BJ (cell line): ENCODE measurements at places on chromosomes 7 and 10. TPM values are rescaled to one million over a fixed set of nuclear protein-coding genes. Genes with fewer than 3 reads are reported as not detected.

- no peak for DNase-seq
Measured at GRCh38 chr7:157077986-157078644, 60.6 kb upstream of the UBE3C start.

DNA sequence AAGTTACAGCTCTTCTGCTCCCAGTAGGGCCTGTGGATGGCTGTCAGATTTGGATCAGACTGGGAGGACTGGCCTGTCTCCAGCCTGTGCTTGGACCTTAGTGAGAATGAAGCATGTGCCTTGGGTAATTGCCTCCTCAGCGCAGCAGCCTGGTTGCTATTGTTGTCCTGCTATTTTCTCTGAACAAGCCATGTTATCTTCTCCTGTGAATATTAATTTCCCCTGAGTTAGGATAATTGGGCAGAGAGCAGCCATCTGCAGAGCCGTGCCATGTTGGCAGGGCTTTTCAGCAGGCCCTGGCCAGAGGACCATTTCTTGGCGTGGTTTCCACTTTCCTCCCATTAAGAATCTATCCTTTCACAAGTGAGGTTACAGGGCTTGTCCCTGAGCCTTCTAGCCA lies 497.3 kb downstream of the SORCS3 start:
- no peak for DNase-seq

- no peak for DNase-seq
Measured at GRCh38 chr7:515628-516027, 4.0 kb downstream of the PDGFA start.

- no peak for DNase-seq
Measured at GRCh38 chr10:92638037-92638436, 45.1 kb downstream of the KIF11 start.

- no peak for DNase-seq
Measured at GRCh38 chr7:28292834-28293526, 112.4 kb upstream of the JAZF1 start.

- no peak for DNase-seq
Measured at GRCh38 chr7:48109848-48110663, 21.0 kb downstream of the UPP1 start.

DNA sequence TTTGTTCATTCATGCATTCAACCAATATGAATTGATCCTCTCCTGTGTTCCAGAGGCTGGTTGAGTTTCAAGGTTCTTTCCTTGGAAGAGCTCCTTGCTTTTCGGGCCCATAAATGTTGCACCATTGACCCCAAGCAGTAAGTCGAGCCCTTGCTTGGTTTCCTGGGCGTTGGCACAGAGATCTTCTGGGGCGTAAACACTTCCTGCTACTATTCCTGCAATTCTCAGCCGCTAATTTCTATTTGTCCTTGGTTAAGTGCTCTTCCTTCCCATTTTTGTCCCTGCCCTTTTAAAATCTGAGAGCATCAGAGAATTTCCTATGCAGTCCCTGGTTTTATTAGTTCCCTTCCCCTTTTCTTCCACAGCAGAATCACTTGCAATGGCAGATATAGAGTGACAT lies 44.1 kb upstream of the ADRB1 start:
- DNase-seq, result no peak

- DNase-seq, result no peak
Measured at GRCh38 chr10:85446827-85447226, 919.8 kb downstream of the GRID1 start.

DNA sequence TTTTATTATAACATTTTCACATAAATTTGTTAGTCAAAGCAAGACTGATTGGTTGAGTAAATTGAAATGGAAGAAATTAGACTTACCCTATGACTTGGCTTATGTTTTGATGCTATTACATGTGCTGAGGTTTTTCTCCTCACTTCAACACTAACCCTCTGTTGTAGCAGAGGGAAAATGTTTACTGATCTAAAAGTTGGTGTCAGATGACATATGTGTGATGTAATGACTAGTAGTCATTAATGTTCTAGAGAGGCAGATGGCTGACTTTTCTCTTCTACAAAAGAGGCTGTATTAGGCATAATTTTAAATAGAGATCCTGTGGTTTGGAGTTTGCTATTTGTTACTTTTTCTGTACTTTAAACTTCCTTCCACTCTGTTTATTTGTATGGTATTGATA lies 266.0 kb downstream of the BBS9 start:
- no peak for DNase-seq

GRCh38 chr7:80537091-80537490 lies 25.2 kb upstream of the GNAT3 start:
- DNase-seq, result no peak

- DNase-seq, result no peak
Measured at GRCh38 chr10:110724937-110725336, 80.8 kb downstream of the RBM20 start.

- no peak for DNase-seq
Measured at GRCh38 chr10:79384773-79385391, 37.6 kb downstream of the PPIF start.

DNA sequence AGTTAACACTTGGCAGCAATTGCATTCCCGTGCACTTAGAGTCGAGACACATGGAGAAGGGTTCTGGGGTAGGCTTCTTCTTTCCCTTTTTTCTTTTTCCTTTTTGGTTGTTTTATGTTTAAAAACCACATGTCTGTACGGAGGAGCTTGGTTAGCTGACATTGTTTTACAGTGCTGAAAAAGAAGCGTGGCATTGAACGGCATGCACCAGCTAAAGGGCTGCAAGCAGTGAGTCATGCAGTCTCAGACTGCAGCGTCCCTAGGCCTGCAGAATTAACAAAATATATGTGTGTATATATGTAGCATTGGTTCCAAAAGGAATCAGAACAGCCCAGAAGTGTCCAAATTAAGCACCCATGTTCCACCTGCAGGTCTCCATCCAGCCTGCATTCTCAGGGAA lies 211.0 kb downstream of the TCF7L2 start:
- no peak for DNase-seq

- DNase-seq, result no peak
Measured at GRCh38 chr7:113856010-113856409, 62.8 kb downstream of the PPP1R3A start.

DNA sequence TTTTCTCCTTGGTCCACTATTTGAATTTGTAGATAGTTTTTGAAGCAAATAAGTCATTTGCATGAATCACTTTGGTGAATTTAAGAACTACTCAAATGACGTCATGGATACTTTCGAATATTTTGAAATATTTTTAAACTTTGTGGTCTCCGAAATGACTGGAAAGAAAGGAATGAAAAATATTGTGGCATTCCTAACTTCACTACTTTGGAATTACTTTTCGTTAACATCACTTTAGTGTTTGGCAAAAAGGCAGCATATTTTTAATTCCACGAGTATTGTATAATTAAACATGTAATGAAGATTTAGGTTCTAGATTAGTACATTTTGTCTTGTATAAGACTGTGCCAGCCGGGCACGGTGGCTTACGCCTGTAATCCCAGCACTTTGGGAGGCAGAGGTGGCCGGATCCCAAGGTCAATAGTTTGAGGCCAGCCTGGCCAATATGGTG lies 35.3 kb upstream of the ZRANB1 start:
- peak; percentile 96 for DNase-seq

DNA sequence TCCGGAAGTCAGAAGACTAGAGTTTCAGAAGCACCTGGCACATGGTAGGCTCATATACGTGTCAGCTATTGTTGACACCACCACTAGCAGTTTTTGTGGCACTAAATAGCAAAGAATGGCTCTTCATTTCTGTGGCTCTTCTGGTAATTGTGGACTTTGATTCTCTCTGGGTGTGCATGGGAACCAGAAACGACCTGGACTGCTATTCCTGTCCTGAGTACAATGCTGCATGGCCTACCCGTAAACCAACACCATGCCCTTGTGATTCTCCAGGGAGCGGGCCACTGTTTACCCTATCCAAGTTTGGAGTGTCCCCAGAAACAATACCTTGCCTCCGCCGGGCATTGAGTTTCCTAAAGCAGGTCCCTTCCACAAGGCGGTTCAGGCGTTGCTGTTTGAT lies 162.9 kb upstream of the AOAH start:
- DNase-seq, result no peak

- no peak for DNase-seq
Measured at GRCh38 chr10:32143302-32143847, 87.2 kb upstream of the KIF5B start.

DNA sequence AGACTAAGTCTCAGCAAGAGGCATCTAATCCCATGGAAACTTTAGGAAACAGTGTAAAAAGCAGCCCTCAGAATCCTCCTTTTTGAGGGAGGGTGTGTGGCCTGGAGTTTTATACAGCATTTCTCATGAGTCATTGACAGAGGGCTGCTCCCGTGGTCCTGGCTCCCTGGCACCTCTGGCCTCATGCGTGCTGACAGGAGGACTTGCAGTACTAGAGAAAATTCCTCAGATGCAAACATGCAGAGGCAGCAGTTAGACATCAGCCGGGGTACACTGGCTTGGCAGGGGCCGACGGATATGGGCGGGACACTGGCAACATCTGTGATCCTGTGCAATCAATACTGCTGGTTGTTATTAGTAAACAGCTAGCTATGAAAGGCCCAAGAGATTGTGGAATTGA lies 925.1 kb upstream of the CELF2 start:
- DNase-seq, result peak; percentile 1

DNA sequence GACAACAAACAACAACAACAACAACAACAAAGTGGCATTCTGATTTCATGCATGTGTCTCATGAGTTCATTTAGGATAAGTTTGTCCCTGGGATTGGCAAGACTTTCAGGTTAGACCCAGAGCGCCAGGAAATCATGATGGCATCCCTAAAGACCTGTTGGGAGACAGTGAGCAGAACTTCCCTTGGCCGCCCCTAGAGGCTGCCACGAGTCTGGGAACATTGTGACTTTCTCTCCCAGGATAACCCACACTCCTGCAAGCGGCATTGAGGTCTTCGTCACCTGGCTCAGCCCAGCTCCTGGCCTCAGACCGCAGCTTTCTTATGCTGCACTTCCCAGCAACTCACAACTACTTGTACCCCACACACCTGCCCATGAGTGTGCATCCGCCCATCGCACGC lies 80.5 kb upstream of the RNF32 start:
- DNase-seq, result no peak

The CCL24 gene
- not detected in 2 replicates for polyA plus RNA-seq

The DOCK1 gene
- 20.0 and 24.9 TPM in 2 replicates for polyA plus RNA-seq

The SFR1 gene
- polyA plus RNA-seq, result 1.5 and 2.4 TPM in 2 replicates

The PIP4K2A gene
- polyA plus RNA-seq, result 17.3 and 27.1 TPM in 2 replicates

The SMURF1 gene
- 14.0 and 15.4 TPM in 2 replicates for polyA plus RNA-seq

The DPP6 gene
- not detected in 2 replicates for polyA plus RNA-seq

The AQP1 gene
- 2.3 and 3.9 TPM in 2 replicates for polyA plus RNA-seq

The SRRM3 gene
- polyA plus RNA-seq, result 0.48 and 0.80 TPM in 2 replicates

The ACTL6B gene
- not detected in 2 replicates for polyA plus RNA-seq

The HOXA10 gene
- 54.7 and 59.6 TPM in 2 replicates for polyA plus RNA-seq
